ENCODE measurements at places on chromosomes 1 and 21. TPM values are rescaled to one million over a fixed set of nuclear protein-coding genes. Genes with fewer than 3 reads are reported as not detected.

RPE65 gene
- not detected for total RNA-seq

GBP6 gene
- not detected for total RNA-seq

DNA sequence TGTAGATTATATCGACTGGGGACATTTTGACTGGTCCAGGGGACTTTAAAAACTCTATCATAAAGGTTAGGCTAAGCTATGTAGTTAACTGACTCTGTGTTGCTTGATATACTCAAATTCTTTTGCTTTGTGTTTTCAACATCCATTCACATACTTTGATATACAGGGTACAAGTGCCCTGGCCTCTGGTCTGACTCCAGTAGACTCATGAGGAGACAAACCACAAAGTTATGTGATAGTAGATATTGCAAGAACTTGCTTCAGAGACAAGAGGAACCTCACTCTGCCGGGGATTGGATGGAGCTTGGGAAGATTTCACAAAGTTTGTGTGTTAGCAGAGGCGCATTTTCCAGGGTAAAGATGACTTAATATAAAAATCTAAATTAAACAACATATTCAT lies 1.3 kb downstream of the GORAB start:
- H3K4me1 ChIP-seq: peaks cover 12% of the 10 kb centered on the region
- no peak overlapping the region for H3K27ac ChIP-seq
- no peaks in the 10 kb centered on the region for H3K27me3 ChIP-seq
- H3K4me3 ChIP-seq: peak overlapping the region; percentile 71

DNA sequence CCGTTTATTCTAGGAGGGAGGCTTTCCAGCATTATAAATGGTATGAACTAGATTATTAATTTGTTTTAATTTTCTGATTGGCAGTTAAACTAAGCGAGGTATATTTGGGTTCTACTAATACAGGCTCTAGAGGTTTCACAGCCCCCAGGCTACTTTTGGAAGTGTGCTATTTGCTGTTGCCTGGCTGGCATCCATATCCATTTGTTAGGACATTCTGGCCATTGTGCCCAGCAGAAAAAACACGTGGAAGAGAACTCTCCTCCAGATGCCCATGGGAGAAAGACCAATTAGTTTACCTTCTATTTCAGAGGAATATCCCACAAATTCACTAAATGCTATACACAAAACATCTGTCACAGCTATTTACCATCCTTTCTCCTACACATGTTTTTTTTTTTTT lies 29.3 kb downstream of the MACO1 start:
- H3K36me3 ChIP-seq: no peaks in the 10 kb centered on the region
- no peaks in the 10 kb centered on the region for H3K27me3 ChIP-seq
- no peak overlapping the region for H3K27ac ChIP-seq

DNA sequence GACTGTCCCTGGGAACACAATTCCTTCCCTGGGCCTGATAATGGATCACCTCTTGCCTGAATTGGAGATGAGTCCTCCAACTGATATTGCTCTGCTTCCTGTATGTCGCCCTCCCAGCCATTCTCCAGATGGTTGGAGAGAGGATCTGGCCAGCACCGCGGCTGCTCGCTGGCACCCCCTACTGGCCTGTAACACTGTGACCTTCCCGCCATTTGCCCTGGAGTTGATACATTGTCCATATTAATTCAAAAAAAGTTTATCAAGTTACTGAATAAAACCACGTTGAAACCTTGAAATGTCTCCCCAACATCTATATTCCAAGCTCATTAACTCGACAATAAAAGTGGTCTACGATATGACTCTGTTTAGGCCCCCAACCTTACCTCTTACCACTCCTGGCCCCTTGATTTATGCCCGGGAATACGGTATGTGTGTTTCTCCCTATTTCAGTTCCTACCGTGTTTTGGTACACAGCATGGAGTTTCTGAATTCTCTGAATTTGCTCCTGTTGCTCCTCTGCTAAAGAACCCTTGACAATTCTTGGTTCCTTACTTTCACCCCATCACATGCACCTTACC lies 241.8 kb upstream of the KIAA0040 start:
- H3K27me3 ChIP-seq: peaks cover 3% of the 10 kb centered on the region
- DNase-seq: no peak
- H3K36me3 ChIP-seq: no peaks in the 10 kb centered on the region
